ENCODE measurements at places on chromosomes 6 and 20.

GRCh38 chr6:146913842-146914488, 290.3 kb upstream of the STXBP5 start:
- DNase-seq, result no peak

- DNase-seq, result peak; percentile 9
Measured at GRCh38 chr6:62891065-62891647, 320.1 kb upstream of the FKBP1C start.

DNA sequence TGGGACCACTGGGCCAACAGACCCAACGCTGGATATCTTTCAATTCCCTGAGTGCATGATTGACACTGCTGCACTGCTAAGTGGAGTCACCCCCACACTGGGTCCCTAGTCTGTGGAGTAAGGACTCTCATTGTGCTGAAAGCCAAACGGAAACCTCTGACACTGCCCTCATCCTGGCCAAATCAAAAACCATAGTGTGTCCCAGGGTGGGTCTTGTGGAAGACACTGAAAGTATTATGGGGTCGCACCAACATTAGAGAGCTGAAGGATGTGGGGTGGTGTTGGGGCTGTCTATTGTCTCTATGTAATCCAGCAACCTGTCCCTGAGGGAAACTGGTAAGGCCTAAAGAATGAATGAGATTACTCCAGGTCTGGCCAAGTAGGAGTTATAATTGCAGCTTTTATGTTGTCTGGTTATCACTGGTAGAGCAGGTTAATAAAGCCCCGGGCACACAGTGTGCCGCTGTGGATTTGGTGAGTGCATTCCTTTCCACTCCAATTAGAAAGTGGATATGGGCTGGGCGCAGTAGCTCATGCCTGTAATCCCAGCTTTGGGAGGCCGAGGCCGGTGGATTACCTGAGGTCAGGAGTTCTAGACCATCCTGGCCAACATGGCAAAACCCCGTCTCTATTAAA, 57.9 kb downstream of the HLA-A start:
- no peak for DNase-seq

DNA sequence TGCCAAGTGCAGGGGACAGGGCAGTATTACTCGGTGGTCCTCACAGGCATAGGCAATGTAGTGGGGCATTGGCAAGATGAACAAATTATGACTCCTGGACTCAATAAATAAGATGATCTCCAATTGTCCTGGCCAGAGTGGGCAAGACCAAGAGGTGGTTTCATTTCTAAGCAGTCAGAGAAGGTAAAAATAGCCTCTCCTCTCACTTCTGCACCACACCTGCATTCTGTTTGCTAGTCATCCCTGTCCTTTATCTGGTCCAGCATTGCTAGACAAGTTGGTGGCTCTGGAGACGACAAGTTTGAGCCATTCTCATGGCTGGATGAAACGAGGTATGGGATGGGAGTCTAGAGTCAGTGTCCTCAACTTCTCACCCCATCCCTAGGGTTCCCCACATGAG, 83.0 kb downstream of the BANF2 start:
- no peak for DNase-seq

DNA sequence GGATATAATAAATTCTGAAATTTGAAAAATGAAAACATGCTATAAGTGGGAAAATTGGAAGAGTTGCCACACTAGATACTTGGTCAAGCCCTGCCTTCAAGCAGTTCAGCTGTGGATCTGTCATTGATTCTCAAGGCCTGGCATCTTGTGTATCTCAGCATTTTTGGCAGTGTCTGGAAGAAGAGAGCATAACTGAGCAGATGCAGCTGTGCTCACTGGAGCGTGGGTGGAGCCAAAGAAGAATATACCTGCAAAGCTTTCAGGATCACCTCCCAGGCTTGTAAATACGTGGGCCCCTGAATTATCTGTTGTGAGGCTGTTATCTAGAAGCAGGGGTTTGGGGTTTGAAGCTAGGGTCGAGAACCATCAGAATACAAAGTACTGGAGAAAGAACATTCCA, 31.3 kb upstream of the CHD6 start:
- DNase-seq, result peak; percentile 92

- DNase-seq, result no peak
Measured at GRCh38 chr6:4466261-4466660, 309.9 kb upstream of the CDYL start.

DNA sequence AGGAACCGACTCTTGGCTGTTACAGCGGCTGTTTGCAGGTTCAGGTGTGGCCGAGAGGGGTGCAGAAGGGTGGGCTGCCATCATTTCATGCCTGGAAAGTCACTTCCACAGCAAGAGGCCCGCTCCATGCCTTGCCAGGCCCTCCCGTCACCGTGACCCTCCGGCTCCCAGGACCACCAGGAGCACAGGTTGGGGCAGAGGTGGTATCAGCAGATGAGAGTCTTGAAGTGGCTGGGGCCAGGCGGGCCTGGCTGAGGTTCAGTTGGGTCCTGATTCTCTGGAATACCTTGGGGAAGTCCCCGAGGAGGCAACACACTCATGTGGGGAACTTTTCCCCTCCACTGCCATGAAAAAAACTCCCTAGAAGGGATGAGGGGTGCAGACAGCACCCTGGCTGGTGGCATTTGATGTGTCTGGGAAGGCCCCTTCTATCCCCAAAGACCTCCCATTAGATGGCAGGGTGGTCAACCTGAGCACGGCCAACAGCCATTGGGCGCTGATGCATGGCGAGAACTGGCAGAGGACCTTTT, 34.2 kb upstream of the IRF4 start:
- DNase-seq, result no peak

DNA sequence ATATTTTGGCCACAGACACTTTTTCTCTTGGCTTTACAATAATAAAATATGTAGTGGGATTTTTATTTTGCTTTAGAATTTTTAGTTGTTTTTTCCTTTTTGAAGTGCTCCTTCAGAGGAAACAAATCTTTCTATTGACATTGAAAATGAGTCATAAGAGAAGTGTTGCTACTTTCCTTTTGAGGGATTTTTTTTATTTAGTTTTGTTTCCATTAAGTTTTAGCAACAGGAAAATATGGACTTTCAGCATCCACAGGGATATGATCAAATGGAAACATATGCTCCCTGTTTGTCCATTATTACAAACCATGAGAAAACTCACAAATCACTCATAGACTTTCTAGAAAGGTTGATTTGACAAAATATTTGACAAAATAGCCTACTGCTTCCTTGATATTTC, 65.3 kb upstream of the BMP2 start:
- no peak for DNase-seq

GRCh38 chr6:100452998-100453397, 11.7 kb downstream of the SIM1 start:
- no peak for DNase-seq

DNA sequence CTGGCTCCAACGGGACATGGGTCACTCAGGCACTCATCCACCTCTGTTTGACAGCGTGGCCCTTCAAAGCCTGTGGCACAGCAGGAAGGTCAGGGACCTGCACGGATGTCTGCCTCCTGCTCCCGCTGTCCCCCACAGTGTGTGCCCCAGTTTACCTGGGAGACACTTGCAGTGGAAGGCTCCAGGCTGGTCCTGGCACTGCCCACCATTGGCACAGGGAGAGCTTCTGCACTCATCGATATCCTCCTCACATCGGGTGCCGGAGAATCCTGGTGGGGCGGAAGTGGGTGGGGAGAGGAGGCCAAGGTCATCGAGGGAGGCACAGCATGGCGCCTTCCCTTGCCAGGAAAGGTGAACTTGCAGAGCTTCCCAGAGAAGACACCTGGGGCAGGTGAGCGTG, 6.9 kb downstream of the NOTCH4 start:
- DNase-seq, result peak; percentile 46

GRCh38 chr6:133170602-133171001, 70.6 kb upstream of the EYA4 start:
- no peak for DNase-seq

DNA sequence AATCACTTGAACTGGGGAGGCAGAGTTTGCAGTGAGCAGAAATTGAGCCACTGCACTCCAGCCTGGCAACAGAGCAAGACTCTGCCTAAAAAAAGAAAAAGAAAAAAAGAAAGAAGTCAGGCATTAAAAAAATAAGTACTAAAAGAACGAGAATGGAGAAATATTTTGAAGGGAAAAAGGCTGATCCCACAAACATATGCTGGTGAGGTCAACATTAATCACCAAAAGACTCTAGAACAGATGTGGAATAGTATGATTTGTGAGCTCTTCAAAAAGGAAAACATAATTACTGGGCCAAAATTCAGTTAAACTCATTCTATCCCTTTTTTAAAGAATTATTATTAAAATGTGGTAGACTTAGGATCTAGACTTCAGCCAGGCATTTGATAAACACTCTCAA, 61.2 kb upstream of the NRSN1 start:
- no peak for DNase-seq

GRCh38 chr20:63100174-63100925, 93.6 kb upstream of the BHLHE23 start:
- no peak for DNase-seq

DNA sequence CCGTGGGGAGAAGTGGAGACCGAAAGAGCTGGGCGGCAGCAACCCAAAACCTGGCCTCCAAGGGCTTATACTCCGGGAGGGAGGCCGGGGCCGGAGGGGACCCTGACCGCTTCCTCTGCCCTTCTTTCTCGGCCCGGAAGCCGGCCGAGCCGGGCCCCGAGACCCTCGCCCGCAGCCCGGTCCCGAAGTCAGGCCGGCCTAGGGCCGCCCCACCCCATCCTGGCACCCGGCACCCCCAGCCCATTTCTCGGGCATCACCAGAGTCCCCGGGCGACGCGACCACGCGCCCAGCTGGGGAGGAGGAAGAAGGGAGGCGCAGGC, 572 bp upstream of the ZDHHC14 start:
- DNase-seq, result no peak

DNA sequence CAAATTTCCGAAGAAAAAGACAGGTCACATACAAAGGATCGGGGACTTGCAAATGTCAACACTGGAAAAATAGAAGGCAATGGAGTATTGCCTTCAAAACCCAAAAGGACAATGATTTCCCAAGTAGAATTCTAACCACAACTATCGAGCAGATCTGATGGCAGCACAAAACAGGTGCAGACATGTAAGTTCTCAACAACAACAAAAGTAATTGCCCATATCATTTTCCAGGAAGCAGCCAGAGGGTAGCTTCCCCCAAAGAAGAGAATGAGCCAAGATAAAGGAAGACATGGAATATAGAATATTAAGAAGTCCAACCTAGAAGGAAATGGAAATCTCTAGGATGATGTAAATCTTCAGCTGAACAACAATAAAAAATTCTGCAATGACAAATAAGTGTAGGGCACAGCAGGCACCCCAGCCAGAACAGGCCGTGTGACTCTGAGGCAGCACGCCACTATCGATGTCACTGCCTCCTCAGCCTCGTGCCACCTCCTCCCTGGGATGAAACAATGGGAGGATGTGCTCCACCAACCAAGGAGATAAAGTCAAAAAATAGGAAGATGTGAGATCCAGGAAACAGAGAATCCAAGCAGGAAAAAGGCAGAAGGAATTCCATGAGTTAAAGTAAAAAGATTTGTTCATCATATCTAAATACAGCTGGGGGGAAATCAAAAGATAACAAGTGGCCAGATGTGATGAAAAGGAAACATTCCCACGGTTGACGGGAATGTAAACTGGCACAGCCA, 34.1 kb downstream of the SERPINB1 start:
- no peak for DNase-seq

- DNase-seq, result no peak
Measured at GRCh38 chr6:85810558-85810957, 167.9 kb upstream of the SYNCRIP start.

GRCh38 chr6:113871975-113872374, 14.8 kb downstream of the MARCKS start:
- DNase-seq, result no peak

DNA sequence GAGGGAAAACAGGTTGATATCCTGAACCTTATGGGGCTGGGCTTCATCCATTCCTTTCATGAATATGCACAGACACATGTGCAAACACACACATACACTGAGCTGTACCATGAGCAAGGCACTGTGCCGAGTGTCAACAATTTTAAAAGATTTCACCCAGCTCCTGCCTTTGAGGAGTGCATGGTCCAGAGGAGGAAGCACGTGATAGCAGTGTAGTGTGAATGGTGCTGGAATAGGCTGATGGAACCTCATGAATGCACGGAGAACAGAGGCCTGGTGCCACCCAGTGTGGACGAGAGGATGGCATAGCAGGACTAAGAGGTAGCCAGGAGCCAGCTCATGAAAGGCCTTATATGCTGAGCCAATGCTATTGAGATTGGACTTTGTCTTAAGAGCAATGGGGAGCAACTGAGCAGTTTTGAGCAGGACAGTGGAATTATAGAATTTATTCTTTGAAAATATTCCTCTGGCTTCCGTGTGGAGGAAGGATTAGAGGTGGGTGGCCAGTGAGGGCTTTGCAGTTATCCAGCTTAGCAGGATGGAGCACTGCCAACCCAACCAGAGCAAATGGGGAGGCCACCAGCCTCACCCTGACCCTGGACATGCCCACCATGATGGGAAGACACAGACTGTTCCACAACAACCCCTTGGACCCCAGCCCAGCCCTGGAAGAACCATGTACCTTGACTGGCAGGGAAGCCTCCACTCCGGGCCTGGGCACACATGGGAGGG, 84.4 kb downstream of the UNC5CL start:
- no peak for DNase-seq

DNA sequence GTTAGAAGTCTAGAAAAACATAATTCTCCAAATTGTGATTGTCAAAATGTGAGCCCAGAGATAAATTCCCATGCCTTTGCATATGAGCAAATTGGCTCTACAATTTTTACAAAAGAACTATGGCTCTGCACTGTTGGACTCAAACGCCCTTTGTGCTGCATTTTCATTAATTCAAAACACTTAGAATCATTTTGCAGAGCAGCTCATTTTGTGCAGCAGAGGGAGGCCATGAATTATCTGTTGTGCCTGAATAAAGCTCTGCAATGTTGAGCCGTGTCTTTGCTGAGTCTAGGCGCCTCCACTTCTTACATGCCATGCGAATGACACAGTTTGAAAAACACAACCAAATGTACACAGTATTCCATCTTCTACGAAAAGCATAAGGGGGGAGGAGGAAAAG, 230.2 kb downstream of the PRKN start:
- DNase-seq, result no peak

GRCh38 chr6:111672761-111673450, 67.2 kb upstream of the TRAF3IP2 start:
- DNase-seq, result no peak

- DNase-seq, result peak; percentile 40
Measured at GRCh38 chr6:75204217-75204958, 1.5 kb downstream of the COL12A1 start.

DNA sequence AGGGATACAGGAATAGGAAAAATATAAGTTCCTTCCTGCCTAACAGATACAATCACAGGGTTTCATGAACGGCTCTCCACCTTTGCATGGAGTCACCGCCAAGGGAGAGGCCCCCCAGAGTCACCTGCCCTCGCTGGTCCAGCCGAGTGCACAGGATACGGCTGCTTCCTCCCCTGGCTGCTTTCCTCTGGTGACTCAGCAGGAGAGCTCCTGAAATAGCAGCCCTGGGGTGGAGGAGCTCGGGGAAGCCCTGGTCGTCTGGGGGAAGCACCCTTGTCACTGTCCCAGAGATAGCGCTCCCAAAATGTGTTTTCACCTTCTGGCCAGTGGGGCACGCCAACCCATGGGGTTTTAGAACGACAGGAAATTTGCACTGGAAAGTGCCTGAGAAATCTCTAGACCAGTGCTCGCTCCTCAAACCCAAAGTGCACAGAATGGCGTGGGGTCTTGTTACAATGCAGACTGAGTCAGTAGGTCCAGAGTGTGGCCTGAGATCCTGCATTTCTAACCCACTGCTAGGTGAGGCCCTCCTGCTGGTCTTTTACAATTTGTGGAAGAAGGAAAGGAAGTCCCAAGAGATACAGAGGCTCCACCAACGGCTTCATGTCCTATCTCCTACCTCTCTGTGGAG, 35.9 kb upstream of the FAM50B start:
- DNase-seq, result no peak

GRCh38 chr6:2433711-2434110, 188.3 kb upstream of the GMDS start:
- no peak for DNase-seq

- DNase-seq, result peak; percentile 68
Measured at GRCh38 chr6:143843677-143843999, 500 bp downstream of the LTV1 start.
